ENCODE measurements at places on chromosomes 5 and 9.

DNA sequence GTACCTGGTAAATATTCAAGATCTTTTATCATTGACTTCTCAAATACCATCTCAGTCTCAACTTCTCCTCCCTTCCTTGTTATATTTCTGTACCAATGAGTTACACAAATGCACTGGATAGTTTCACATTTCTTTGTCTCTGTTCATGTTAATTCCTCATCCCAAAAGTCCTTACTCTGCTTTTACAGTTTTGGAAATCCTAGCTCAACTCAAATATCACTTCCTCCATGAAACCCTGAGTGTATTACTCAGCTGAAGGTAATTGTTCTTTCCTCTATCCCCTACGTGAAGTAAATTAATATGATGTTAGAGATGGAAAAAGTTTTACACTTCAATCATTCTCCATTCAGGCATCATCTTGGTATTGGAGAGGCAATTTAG, 241.5 kb downstream of the TLE4 start:
- DNase-seq, result no peak

DNA sequence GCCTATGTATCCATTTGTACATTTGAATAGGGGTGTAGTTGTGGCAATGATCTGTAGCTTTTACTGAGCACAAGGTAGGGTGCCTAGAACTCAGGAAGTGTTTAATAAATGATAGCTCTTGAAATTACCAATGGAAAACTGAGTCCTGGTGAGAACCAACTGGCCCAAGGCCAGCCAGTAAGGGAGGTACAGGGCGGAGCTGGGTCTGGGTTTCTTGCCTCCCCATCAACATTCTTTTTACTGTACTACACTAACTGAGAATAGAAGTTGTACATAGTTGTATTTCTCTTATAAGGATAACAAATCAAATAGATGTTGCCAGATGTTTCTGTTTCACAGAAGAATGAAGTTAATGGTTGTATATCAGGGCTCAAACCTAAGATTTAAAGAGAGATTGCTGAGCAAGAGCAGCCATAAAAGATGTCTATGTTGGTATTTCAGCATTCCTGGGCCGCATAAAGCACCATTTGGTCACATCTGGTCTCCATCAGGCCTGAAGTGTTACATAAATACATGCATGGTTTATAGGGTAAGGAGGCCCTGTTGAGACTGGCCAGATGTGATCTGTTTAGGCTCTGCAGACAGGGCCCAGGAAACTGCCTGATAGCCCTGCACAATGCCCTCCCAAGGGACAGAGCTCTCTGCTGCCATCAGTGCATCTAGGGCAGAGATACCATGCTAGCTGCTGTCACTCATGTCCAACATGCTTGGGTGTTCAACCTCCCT, 210.5 kb downstream of the NXNL2 start:
- peak; percentile 99 for DNase-seq

DNA sequence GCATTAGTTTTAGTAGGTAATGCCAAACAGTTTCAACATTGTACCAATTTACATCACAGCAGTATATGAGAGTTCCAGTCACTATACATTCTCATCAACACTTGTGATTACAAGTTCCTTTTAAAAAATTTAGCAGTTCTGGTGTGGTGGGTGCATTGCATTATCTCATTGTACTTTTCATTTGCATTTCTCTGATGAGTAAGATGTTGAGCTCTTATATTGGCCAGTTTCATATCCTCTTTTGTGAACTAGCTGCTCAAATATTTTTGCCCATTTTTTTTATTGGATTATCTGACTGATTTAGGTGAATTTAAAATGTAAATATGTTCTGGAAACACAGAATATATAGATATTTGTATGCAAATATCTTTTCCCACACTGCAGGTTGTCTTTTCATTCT, 160.9 kb upstream of the NR3C1 start:
- DNase-seq, result no peak

- no peak for DNase-seq
Observed at GRCh38 chr5:76737846-76738245, 21.9 kb downstream of the F2R start.

DNA sequence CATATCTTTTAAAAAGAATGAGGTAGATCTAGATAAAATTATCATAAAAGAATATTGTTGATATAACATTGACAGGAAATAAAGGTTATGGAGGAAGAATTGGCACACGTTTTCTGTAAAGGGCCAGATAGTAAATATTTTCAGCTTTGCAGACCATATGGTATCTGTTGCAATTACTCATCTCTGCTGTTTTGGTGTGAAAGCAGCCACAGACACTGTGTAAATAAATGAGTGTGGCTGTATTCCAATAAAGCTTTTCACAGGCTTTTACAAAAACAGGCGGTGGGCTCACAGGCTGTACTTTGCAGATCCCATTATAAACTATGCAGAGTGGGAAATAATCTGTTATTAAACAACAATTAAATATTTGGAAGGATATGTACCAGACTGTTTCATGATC, 87.4 kb downstream of the SGCD start:
- DNase-seq, result no peak

GRCh38 chr5:124697501-124697900, 48.9 kb downstream of the ZNF608 start:
- no peak for DNase-seq

Measured in BJ (cell line).